ENCODE measurements at places on chromosomes 11 and 22.

- peak; percentile 29 for DNase-seq
These were observed 1.6 kb downstream of the BRD1 start for GRCh38 chr22:49825944-49826602.

- DNase-seq, result no peak
These were observed 23.3 kb upstream of the TMEM191C start for GRCh38 chr22:21443735-21444421.

DNA sequence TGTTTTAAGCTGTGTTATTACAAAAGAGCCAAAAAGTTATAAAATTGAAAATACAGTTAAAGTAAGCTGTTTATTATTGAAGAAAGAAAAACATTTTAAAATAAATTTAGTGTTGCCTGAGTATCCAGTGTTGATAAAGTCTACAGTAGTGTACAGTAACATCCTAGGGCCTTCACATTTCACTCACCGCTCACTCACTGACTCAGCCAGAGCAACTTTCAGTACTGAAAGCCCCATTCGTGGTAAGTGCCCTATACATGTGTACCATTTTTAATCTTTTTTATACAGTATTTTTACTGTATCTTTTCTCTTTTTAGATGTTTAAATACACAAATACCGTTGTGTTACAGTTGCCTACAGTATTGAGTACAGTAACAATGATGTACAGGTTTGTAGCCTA, 35.0 kb downstream of the POLD3 start:
- no peak for DNase-seq

GRCh38 chr11:6203327-6203726, 2.0 kb upstream of the C11orf42 start:
- DNase-seq, result peak; percentile 59

GRCh38 chr22:45472426-45472825, 30.3 kb upstream of the FBLN1 start:
- no peak for DNase-seq

Data from inflammatory macrophage treated with lipopolysaccharide for 1 hour (primary cell).